ENCODE measurements at places on chromosomes 5 and 9.

DNA sequence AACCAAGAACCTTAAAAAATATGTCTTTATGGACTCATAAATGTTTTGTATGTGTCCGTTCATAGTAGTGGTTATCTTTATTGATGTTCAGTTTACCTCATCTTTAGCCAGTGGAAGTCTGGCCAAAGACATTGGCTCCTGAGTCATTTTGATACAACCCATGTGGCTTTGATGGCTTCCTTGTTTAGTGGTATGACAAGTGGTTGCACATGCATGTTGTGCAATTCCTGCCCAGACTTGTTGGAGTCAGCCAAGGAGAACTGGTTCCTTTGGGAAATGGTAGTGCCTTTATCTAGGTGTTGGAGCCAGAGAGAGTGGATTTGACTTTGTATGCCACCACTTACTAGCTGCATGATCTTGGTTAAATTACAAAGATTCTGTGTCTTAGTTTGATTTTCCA is 94.3 kb downstream of the RPS23 start:
- peak; percentile 46 for ATAC-seq

DNA sequence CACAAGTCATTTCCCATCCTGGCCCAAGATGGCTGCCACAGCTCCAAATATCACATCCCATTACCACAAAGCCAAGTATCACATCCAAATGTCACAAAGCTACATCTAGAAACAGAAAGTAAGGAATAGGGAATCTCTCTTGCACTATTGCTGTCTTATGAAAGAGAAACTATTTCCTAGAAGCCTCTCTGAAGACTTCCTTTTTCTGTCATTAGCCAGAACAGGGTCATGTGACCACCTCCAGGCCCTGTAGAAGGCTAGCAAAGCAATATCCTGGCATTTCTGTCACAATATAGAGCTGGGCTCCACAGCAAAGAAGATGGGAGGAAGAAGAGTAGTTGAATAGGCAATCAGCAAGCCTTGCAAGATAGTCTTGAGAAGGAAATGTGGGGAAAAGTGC is 99.2 kb downstream of the SH3TC2 start:
- no peak for ATAC-seq

- ATAC-seq, result no peak
Measured at GRCh38 chr5:36688722-36689121, 82.3 kb downstream of the SLC1A3 start.

DNA sequence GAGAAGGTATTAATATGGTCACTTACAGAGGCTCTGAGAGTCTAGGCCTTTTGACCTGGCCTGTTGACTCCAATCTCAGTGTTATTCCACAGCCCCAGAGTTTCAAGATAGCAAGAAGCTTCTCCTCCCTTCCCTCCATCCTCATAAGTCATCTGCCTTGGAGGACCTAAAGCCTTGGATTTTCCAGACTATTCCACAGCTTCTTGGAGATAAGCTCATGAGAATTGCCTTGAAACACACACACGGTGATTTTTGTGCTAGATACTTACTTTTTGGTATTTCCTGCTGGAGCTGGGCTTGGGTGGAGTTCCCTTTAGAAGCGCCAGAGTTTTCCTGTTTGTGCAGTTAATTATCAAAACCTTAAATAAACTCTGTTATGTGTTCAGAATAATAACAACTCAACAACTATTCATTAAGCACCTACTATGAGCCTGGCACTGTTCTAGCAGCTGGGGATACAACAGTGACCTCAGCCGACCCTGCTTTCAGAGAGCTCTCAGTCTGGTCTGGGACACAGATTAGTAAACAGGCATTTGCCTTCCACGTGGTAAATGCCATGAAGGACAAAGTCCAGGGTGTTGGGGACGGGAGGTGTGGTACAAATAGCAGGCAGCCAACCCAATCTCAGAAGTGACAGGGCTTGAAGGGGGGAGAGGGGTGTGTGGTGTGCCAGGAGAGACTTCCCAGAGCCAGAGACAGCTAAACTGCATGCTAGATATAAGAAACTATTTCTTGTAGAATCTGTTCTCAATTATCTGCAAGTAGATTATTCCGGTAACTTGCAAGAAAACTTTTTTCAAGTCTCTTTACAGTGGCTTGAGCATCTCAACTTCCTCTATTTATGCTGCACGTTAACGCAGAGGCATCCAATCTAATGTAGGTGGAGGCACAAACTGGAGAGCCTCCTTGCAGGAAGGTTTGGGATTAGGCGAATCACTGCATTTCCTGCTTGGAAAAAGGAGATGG is 55.9 kb upstream of the KLF9 start:
- ATAC-seq, result no peak

DNA sequence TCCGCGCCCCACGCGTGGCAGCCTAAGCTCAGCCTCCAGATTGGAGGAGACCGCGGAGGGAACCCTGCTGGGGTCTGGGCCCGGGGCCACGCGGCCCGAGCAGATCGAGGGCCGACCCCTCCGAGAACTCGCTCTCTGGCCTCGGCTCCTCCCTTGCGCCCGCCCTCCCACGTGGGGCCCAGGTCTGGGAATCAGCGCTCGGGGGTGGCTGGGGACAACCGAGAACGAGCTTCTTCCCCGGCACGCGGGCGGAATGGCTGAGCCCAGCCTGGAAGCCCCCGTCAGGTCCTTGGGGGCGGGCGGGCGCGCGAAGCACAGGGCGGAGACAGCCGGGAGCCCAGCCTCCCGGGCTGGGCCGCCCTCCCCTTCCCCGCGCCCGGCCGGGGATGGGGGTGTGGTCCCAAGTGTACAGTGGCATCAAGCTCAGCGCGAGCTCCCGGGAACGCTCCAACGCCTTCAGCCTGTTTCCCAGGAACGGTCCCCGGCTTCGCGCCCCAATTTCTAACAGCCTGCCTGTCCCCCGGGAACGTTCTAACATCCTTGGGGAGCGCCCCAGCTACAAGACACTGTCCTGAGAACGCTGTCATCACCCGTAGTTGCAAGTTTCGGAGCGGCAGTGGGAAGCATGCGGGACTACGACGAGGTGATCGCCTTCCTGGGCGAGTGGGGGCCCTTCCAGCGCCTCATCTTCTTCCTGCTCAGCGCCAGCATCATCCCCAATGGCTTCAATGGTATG is at the start of gene SLC22A4:
SLC22A4 (plus strand) TSS at position 403 of the 736 bp plus-strand sequence; CDS start at position 626, 223 bp downstream.
- ATAC-seq, result peak; percentile 74

DNA sequence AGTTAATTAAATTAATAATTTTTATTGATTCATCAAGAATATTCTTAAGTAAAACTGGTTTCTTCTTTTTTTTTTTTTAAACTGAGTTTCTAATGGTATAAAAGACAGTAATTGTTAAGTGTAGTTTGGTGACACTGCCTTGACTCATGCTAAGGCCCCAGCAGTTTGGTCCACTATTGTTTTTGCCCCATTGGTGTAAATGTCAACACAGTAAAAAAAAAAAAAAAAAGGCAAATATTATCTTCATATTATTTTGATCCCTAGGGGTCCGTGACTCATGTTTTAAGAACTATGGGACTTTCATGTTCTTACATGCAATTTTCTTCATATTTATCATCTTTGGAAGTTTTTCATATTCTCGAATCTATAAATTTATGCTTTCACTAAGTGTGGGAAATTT is 29.2 kb upstream of the JAK2 start:
- no peak for ATAC-seq

- ATAC-seq, result no peak
Measured at GRCh38 chr9:82560036-82560435, 502.9 kb downstream of the RASEF start.

- no peak for ATAC-seq
Measured at GRCh38 chr5:77360381-77360780, 131.7 kb downstream of the WDR41 start.

GRCh38 chr5:127206320-127207113 is 84.1 kb upstream of the MEGF10 start:
- ATAC-seq, result no peak

DNA sequence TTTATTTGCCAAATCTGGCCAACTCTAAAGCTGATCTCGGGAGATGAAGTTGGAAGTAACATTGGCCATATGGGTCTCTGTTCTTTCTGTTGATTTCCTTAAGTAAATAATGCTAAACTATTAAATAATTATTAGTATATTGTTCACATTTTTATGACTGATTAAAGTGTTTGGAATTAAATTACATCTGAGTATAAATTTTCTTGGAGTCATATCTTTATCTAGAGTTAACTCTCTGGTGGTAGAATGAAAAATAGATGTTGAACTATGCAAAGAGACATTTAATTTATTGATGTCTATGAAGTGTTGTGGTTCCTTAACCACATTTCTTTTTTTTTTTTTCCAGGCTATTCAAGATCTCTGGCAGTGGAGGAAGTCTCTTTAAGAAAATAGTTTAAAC is 9.3 kb upstream of the FGF18 start:
- ATAC-seq, result no peak

GRCh38 chr9:14007190-14007769 is 306.7 kb downstream of the NFIB start:
- ATAC-seq, result no peak

DNA sequence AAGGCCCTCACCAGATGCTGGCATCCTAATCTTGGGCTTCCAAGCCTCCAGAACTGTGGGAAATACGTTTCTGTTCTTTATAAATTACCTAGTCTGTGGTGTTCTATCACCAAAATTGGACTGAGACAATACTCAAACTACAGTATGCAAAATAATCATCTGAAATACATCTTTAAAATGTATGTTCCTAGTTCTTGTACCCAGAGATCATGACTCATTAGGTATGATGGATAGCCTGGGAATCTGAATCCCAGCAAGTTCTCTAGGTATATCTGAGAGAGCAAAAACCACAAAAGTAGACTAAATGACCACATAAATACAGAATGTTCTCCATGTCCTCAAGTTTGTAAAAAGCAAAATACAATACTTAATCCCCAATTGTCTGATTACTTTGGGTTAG is 166.3 kb downstream of the YIPF5 start:
- no peak for ATAC-seq

GRCh38 chr5:76041863-76042262 is 41.3 kb upstream of the SV2C start:
- ATAC-seq, result no peak

GRCh38 chr9:123500336-123500735 is 144.3 kb downstream of the CRB2 start:
- no peak for ATAC-seq

DNA sequence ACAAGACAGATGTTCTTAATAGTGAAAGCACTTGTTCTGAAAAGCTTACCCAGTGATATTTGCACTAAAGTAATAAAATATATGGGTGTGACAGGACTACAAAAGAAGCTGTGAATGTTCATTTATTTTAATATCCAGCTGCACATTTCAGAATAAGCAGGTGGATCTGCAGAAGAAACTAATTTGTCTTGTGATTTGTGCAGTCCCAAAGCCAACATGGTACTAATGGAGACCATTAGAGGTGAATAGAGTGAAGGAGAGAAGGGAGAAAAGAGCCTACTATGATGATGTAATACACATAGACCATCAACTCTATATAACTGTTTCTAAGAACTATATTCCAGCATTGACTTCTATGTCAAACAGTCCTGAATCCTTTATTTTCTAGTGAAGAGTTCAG is 362.8 kb downstream of the ISL1 start:
- ATAC-seq, result no peak

GRCh38 chr9:92986176-92987119 is 39.1 kb downstream of the FGD3 start:
- ATAC-seq, result no peak

GRCh38 chr5:10580531-10581423 is 16.9 kb downstream of the ANKRD33B start:
- ATAC-seq, result no peak

GRCh38 chr9:111854799-111855198 is 41.8 kb upstream of the UGCG start:
- ATAC-seq, result no peak

DNA sequence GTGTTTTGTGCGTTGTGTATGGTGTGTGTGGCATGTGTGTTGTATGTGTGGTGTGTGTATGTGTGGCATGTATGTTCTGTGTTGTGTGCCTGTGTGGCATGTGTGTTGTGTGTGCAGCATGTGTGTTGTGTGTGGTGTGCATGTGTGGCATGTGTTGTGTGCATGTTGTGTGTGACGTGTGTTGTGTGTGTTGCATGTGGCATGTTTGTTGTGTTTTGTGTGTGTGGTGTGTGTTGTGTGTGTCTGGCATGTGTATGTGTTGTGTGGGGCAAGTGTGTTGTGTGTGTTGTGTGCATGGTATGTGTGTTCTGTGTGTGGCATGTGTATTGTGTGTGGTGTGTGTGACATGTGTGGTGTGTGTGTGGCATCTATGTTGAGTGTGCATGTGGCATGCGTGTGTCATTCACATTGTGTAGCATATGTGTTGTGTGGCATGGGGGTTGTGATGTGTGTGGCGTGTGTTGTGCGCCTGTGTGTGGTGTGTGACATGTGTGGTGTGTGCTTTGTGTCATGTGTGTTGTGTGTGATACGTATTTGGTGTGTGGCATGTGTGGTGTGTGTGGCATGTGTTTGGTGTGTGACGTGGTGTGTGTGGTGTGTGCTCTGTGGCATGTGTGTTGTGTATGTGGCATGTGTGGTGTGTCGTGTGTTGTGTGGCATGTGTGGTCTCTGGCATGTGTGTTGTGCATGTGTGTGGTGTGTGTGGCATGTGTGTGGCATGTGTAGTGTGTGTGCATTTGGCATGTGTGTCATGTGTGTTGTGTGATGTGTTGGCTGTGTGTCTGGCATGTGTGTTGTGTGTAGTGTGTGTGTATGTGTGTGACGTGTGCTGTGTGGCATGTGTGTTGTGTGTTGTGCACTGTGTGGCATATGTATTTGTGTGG is 46.6 kb upstream of the IRX4 start:
- ATAC-seq, result no peak

GRCh38 chr5:1385395-1386273 is 40.7 kb upstream of the CLPTM1L start:
- peak; percentile 98 for ATAC-seq

DNA sequence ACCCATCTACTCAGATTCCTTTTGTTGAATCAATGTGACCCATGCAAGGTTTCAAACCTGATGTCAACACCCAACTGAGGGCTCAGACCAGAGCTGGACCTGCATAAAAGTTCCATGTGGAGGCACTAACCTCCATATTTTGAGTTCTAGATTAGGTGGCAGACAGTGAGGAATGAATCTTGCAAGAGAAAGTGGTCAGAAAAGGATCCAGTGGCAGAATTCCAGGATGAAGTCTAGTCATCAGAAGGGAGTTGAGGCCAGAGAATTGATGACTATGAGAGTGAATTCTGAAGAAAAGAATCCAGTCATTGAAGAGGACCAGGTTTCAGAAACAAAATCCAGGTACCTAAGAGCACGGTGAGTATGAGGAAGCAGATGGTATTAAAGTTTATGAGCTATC is 205.1 kb upstream of the RGMB start:
- ATAC-seq, result no peak

GRCh38 chr5:157690690-157691433 is 19.5 kb downstream of the C5orf52 start:
- ATAC-seq, result peak; percentile 9

- ATAC-seq, result no peak
Measured at GRCh38 chr5:107389775-107390148, 281.0 kb downstream of the EFNA5 start.

GRCh38 chr9:89440951-89441654 is 56.8 kb downstream of the SEMA4D start:
- ATAC-seq, result no peak

- ATAC-seq, result no peak
Measured at GRCh38 chr9:14741369-14741768, 18.8 kb upstream of the CER1 start.

DNA sequence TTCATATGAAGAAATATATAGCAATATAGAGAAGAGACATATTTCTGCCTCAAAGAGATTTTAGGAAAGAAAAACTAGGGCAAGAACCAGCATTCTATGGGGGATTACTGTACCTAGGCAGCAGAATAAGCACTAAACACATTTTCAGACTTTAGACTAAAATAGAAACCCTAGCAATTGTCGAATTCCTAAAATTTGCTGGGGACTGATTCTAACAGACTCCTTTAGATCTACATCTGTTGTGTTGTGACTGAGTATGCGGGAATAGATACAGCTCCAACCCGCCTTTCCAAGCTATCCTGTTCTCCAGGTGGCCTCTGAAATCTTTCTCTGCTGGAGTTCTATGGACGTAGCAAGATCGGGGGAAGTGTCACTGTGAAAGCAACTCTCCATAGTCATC is 482.2 kb downstream of the NTRK2 start:
- ATAC-seq, result no peak
